Stimulated activated CD8-positive, alpha-beta memory T cell treated with anti-CD3 and anti-CD28 coated beads, Interleukin-15, amount 100 ng/mL, for 4 hours (primary cell): ENCODE measurements at places on chromosomes 3 and 15.

DNA sequence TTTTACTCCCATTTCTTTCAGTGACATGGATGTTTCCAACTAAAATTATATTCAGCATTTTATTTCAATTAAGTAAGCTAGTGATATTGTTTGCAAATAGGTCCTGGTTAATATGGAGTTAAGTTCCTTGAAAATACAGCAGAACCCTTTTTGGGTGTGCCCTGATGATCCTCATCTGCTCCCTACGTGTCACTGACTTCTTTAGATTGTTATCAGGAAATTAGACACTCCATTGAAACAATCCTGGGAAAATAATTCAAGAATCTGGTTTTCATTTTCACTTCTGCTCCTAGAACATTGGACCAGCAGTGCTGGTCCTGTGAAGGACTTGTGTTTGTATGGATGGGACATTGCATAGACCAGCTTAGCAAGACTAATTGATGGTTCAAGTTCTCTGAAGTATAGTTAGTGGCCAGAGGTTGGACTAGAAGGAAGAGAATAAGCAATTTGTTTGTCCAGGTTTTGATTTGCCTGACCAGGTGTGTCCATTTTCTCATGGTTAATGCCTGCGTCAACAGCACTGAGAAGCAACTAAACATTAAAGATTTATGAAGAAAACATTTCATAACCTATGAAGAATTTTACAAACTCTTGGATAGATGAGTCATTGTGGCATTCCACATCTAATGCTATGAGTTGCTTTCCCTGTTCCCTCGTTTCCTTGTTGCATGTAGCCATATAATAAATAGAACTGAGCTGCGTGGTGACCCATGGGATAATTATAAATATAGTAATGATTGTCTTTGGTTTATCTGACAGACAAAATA, 95.8 kb downstream of the ZPLD1 start:
- no peak for DNase-seq

DNA sequence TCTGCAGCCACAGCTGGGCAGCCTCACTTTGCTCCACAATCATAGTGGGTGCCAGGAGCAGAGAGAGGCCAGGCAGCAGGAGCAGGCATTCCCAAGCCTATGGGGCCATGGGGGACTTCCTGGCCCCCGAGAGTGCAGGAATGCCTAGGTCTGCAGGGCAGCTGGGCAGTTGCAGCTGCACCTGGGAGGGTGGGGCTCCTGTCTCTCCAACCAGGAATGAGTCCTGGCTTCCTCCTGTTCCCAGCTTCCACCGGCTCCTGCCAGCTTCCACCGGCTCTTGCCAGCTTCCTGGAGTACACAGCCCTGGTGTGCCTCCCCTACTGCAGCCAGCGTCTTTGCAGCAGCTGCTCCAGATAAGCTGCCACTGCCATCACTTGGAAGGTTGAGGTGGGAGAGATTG, 86.3 kb upstream of the CDV3 start:
- no peak for DNase-seq

DNA sequence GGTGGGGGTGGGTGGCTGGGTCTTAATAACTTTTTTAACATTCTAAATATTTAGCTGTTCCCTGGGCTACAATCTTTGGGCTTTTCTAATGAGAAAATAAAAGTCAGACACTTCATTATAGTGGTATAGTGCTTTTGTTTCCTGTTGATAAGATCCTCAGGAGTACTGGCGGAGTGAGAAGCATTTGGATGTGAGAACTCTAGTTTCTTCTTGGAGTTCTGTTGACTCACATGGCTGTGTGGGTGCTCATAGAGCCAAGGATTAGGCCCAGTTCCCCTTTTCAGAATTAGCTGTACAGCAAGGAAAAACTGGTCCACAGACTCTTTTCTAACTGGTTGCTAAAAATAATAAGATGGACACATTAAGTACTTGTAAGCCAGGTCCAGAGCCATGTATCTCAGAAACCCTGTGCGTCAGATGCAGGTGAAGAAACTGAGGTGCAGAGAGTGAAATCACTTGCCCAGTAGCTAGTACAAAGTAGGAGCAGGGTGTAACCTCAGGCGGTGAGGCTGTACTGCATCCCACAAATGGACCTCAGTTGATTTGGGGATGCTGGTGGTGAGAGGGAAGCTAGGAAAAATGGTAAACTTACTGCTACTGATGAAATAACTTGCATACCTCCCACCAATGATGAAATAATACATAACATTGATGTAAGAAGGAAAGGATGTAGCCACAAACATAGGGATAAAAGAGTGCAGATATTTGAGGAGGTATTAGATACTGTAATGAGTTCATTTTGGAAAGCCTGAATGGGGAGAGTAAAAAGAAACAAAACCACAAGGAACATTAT, 2.3 kb downstream of the ITPR1 start:
- DNase-seq: no peak

DNA sequence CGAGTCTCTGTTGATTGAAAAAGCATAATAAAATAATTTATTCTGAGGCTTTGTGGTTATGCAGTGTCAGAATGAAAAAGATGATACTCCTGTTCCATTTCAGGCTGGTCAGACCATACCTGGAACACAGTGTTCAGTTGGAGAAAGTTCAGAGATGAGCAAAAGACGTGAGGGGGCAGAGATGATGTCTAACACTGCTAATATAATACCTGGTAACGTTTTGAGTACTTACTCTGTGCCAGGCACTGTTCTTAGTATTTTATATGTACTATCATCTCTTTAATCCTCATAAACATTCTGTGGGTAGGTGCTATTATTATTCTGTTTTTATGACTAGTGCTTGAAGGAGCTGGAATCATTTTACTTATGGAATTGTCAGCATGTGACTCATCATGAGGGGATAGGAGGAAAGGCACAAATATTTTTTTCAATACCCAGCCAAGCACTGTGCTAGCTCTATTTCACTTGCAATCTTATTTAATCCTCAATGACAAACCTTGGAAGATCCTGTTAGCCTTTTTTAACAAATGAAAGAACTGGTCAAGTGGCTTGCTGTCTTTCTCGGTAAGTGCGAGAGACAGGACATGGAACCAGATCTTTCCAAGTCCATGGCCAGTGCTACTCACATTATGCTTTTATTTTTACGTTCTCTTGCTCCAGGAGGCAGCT, 31.8 kb downstream of the IQGAP1 start:
- no peak for DNase-seq

GRCh38 chr3:141181196-141181595, 50.4 kb upstream of the PXYLP1 start:
- no peak for DNase-seq

GRCh38 chr3:50167841-50168209, 12.7 kb downstream of the SEMA3F start:
- no peak for DNase-seq
